Activated T-cell treated with anti-CD3 and anti-CD28 coated beads for 1 hour (primary cell): ENCODE measurements at places on chromosomes 1 and 21.

- DNase-seq = no peak
Measured at GRCh38 chr1:24134376-24134775, 8.6 kb downstream of the IL22RA1 start.

DNA sequence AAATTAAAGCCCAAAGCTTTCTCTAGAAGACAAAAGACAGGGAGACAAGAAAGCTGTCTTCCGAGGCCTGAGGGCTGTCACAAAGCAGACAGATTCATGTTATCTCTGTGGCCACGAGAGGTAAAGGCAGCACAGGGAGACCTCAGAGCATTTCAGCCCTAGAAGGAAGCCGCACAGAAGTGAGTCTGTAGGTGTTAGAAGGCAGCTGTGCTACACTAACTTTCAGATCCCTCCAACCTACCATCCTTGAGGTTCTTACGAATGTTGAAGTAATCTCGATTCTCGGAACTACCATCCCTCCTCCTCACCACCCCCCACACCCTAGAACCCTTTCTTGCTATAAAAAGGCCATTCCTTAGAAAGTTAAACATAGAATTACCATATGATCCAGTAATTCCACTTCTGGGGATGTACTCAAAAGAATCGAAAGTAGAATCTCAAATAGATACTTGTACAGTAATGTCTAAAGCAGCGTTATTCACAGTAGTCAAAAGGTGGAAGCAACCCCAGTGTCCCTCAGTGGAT lies 21.5 kb upstream of the LYST start:
- DNase-seq = peak; percentile 17

DNA sequence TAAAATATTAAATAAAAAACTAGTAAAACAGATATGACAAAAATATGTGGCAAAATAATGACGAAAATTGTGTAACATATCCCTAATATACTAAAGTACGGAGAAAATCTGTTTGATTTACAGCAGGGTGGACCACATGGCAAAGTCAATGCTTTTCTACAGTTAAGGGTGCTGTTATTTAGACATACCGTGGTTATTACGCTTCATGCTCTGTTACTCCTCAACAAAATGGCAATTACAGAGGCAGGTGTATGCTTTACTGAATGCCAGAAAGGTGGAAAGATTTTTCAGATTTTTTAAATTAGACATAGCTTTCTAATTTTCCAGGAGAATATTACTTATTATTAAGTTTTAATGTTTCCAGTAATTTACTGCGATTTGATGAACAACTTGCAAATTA lies 343.9 kb upstream of the DPYD start:
- no peak for DNase-seq

GRCh38 chr1:10561955-10562354 lies 87.2 kb downstream of the PEX14 start:
- no peak for DNase-seq

- no peak for DNase-seq
Measured at GRCh38 chr1:163056831-163057230, 12.3 kb upstream of the RGS4 start.

- no peak for DNase-seq
Measured at GRCh38 chr1:225767634-225768540, 9.7 kb upstream of the SRP9 start.

GRCh38 chr1:159989581-159989980 lies 35.5 kb upstream of the SLAMF9 start:
- no peak for DNase-seq

DNA sequence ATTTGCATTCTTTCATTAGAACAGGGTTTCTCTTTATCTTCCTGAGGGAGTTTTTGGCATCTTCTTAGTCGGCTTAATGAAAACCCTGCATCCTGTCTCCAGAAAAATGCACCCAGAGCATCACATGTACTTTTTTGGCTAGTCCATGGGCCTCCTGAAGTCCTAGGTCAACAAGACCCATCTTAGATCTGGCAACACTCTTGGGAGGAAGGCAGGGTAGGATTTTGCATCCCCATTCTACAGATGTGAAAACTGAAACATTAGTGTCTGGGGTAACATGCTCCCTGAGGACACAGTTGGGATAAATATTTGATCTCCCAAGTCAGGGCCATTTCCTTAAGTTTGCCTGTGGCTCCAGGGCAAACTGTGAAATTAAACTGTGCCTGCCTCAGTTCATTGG lies 40.0 kb upstream of the HMGB4 start:
- no peak for DNase-seq

GRCh38 chr1:88980870-88981269 lies 11.6 kb downstream of the KYAT3 start:
- no peak for DNase-seq

GRCh38 chr1:232227306-232227705 lies 402.6 kb downstream of the SIPA1L2 start:
- no peak for DNase-seq

GRCh38 chr1:101526813-101527212 lies 290.0 kb downstream of the S1PR1 start:
- DNase-seq = no peak

- DNase-seq = no peak
Measured at GRCh38 chr1:9417695-9418094, 121.6 kb upstream of the SLC25A33 start.

DNA sequence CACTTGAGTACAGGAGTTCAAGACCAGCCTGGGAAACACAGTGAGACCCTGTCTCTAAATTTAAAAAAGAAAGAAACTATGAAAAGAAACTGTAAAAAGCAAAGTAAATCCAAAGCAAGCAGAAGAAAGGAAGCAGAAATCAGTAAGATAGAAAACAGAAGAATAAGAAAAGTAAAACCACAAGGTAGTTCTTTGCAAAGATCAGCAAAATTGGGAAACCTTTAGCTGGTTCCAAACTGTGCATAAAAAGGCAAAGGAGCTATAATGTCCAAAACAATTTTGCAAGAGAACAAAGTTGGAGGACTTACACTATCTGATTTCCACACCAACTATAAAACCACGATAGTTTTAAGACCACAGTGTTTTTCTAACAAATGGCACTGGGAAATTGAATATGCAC lies 218.8 kb downstream of the RPS6KC1 start:
- DNase-seq = no peak

DNA sequence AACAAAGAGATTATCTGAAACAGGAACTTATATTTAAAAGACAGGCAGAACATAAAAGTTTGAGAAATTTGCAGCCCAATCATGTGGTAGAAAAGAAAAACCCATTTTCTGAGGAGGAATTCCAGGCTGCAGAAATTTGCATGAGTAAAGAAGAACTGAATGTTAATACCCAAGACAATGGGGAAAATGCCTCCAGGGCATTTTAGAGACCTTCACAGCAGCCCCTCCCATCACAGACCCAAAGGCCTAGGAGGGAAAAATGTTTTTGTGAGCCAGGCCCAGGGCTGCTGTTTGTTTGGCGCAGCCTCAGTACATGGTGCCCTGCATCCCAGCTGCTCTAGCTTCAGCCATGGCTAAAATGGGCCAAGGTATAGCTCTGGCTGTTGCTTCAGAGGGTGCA lies 554.3 kb upstream of the CHRM3 start:
- no peak for DNase-seq

GRCh38 chr21:45130324-45130774 lies 56.0 kb downstream of the ADARB1 start:
- DNase-seq = no peak

GRCh38 chr1:214439352-214440119 lies 111.9 kb downstream of the PTPN14 start:
- DNase-seq = no peak

GRCh38 chr1:96682056-96682455 lies 39.5 kb upstream of the PTBP2 start:
- DNase-seq = no peak

DNA sequence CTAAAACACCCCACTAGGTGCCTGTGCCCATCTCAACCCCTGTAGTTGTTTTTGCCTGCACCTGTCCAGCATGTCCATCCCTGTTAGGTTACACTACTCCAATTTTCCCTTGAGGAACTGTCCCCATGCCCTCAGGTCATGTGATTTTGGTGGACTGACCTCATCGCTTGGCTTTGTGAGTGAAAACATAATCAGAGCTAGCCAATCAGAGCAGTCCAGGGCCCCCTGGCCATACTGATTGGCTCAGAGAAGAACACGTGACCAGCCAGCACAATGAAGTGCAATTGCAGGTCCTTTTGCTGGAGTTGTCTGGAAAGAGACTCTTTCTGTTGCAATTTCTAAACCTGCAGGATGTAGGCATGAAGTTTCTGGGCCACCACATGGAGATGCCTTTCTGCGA lies 303.3 kb upstream of the PROX1 start:
- no peak for DNase-seq

DNA sequence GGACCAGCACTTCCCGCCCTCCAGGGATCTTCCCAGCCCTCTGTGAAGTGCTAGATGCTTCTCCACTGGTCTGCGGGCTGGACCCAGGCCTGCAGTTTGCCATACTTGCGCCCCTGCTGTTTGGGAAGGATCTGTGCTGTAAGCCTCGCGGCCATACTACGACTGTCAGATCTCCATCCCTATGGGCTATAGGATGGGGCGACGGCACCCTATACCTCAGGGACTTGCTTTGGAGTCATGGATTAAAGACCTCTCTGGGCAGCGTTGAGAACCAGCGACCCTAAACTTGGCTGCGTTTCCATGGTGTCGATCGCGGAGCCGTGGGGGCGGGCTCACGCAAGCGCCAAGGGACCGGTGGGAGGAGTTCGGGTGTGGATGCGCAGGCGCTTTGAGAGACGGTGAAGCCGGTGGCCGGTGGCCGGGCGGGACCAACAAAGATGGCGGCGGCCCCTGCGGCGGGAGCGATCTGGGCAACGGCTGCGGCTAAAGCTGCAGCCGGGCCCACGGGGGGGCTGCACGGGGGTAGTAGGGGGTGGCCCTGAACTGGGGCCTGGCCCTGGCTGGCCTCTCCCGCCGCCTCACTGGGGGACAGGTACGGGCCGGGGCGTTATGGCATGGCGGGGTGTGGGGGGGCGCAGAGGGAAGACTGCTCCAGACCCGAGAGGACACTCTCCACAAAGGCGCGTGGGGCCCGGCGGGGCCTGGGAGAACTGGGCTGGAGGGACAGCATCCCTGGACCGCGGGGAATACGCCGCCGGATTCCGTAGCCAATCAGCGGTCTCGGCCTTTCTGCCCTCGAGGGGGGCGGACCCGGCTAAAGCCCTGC lies at the start of gene USP21:
TSS of gene USP21 (plus strand) at position 414 of the 826 bp plus-strand sequence. CDS start 1,141 bp downstream, outside the sequence.
- peak; percentile 90 for DNase-seq

GRCh38 chr1:54134295-54134694 lies 18.5 kb downstream of the CDCP2 start:
- DNase-seq = no peak

DNA sequence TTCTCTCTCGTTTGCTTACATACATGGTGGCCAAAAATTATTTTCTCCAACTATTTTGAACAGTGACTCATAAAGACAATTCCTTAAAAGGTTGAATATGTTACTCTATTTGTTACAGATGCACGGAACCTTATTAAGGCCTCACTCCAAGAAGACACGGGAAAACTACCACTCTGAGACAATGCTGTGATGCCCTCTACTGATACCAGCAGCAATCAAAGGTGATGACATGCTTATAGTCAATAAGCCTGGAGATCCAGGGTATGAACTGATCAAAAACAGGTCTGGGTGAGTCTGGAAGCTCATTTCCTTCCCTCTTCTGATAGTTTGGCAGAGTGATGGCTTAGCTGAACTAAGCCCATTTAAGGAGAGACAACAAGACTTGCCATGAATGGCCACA lies 563.0 kb downstream of the LRRIQ3 start:
- DNase-seq = no peak

GRCh38 chr1:60841116-60842046 lies 241.0 kb upstream of the NFIA start:
- DNase-seq = no peak

DNA sequence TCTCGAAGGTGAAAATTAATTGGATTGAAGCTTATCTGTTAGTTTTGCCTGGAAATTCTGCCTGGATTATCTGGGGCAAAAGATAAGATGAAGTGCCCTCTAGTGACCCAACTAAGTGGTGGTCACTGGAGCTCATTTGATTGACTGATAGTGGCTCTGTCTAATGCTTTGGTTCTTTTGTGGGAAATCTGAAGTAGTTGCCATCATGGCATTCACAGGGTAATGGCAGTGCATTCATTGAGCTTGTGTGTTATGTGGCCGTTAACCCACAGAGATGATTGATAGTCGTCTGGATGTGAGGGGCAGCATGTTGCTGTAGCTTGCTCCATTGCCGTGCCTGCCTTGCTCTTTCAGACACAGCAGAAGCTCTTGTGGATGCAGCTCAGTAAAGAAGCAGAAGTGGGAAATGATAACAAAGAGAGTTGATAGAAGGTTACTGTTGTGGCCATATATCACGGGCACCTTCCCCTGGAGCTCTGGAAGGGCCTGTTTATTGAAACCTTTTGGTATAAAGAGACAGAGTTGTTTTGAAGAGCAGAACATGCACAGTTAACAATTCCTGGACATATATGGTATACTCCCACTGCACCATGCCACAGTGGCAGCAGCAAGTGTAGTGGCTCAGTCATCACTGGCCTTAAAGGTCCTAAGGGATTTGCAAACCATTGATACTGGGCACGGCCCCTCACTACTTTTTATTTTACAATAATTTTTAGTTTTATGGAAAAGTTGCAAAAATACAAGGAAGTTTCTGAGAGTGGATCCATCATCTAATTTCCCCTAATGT lies 42.0 kb downstream of the CXADR start:
- DNase-seq = no peak

GRCh38 chr21:32807717-32808380 lies 36.3 kb upstream of the PAXBP1 start:
- DNase-seq = no peak

GRCh38 chr1:10644307-10645128 lies 151.9 kb downstream of the CASZ1 start:
- no peak for DNase-seq

- no peak for DNase-seq
Measured at GRCh38 chr1:244291236-244292201, 160.2 kb downstream of the ADSS2 start.
